Activated naive CD4-positive, alpha-beta T cell treated with anti-CD3 and anti-CD28 coated beads, Interleukin-2, amount 50 U/mL, for 72 hours (primary cell): ENCODE measurements at places on chromosomes 16 and 17. TPM values are rescaled to one million over a fixed set of nuclear protein-coding genes. Genes with fewer than 3 reads are reported as not detected.

DNA sequence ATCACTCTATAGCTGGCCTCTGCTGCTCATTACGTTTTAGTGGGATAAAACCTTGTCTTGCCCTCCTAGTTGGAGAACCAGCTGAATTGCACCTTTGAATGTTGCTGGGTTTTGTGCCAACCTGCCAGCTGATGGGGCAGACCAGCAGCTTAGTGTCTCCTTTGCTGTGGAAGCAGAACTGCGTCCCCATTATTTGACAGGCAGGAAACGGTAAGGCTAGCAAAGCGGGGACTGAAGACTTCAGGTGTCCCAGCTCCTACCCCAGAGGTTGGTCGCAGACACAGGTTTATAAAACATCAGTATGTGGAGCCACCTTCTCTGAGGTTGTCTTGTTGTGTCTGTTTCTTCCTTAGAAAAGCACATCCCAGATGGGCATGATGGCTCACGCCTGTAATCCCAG, 158.1 kb downstream of the PRKCA start:
- DNase-seq: no peak

GRCh38 chr17:958712-959451, 20.7 kb downstream of the NXN start:
- no peak for DNase-seq

DNA sequence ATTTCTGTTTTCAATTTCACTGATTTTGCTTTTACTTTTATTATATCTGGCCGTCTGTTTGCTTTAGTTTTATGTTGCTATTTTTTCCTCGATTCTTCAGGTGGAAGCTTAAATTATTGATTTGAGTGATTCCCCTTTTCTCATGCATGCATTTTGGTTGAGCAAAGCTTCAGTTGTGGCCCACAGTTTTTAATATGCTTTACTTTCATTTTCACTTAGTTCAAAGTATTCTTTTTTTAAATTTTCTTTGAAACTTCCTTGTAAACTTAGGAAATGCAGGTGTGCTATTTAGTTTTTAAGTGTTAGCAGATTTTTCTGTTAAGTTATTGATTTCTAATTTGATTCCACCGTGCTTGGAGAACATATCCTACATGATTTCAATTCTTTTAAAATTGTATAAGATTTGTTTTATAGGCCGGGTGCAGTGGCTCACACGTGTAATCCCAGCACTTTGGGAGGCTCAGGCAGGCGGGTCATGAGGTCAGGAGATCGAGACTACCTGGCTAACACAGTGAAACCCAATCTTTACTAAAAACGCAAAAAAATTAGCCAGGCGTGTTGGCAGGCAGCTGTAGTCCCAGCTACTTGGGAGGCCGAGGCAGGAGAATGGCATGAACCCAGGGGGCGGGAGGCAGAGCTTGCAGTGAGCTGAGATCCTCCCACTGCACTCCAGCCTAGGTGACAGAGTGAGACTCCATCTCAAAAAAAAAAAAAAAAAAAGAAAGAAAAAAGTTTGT, 531.2 kb downstream of the KIF2B start:
- no peak for DNase-seq

DNA sequence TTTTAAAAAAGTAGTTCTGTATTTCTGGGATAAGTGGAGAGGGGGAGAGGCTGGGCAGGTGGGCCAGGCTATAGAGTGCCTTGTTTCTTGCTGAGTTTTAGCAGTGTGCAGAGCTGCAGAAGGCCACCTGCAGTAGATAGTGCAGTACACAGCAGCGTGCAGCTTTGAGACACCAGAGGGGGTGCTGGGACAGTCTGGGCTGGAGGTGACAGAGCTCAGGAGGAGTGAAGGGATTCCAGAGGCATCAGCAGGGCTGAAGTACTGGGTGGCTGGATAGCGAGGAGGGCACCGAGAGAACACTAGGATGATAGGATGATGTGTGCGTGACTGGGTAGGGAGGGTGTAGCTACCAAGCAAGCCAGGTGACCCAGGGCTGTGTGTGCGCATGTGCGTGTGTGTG, 26.6 kb downstream of the LCMT1 start:
- DNase-seq: no peak

GRCh38 chr16:24540602-24541210, 1.3 kb downstream of the RBBP6 start:
- DNase-seq: no peak

GRCh38 chr17:7176841-7177190, 2.4 kb downstream of the ASGR1 start:
- DNase-seq: no peak

GRCh38 chr16:57476546-57477410, 9.5 kb downstream of the DOK4 start:
- no peak for DNase-seq

GRCh38 chr17:50620858-50621257, 13.8 kb upstream of the ABCC3 start:
- DNase-seq: no peak

DNA sequence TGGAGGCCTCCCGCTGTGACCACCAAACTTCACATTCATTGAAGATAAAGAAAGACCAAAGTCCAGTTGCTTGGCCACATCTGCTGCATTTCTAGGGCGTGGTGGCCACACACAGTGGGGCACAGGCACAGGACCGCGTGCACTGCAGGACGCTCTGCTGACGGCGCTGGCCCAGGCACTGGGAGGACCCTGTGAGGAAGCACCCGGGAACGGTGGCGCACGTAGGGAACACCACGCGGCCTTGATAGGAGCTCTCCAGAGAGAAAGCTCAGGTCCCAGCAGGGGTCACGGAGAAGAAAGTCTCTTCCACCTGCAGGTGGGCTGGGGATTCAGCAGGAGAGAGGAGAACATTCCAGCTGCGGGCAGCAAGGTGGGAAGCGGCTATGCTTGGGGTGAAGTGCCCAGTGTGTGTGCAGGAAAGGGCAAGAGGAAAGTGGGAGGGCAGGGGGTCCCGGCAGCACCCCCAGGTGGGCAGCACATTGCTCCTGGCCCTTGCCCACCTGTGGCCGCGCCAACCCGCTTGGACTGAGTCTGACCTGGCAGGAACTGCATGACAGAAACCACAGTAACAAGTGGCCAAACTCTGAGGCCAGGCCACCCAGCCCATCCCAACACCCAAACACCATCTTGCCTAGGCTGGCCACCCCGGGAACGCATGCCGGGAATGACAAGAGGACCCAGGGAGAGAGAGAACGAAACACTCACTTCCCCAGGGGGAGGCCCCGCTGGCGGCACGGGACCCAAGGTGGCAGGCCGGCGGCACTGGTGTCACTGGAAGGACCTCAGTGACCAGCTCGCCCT, 32.8 kb downstream of the TBC1D16 start:
- no peak for DNase-seq

DNA sequence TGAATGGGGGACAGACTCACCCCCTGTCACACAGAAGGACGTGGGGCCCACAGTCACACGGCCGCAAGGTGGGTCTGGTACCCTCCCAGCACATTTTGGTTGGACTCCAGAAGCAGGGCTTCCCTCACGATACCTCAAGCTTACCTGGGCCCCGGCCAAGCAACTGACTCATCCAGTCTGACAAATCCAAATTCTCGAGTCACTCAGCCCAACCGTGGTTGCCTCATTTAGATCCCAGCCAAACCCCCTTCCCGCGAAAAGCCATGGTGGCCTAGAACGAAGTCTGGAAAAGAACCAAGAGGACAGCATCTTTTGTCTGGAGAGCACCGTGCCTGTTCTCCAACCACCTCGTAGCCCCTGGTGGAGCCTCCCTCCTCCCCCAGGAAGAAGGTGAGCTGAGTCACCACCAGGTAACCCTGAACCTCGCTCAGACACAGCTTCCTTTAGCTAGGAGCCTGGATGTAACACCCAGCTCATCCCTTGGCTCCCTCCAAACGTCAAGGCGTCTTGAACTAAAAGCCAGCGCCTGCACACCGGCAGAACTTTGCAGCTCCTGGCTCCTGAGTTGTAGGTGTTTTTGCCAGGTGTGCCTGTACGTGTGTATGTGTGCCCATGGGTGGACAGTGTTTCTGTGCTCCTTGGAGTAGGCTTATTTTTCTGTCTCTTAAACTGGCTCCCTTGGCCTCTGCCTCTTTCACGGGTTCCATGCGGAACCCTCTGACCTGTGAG, 78.9 kb downstream of the CMIP start:
- no peak for DNase-seq

- DNase-seq: no peak
These were observed 13.0 kb upstream of the ABCA5 start for GRCh38 chr17:69339937-69340336.

- DNase-seq: no peak
These were observed 2.2 kb downstream of the TFAP4 start for GRCh38 chr16:4270595-4270994.

GRCh38 chr17:66560691-66561090, 258.3 kb downstream of the PRKCA start:
- DNase-seq: no peak

GRCh38 chr16:74573622-74574021, 33.3 kb downstream of the GLG1 start:
- no peak for DNase-seq

DNA sequence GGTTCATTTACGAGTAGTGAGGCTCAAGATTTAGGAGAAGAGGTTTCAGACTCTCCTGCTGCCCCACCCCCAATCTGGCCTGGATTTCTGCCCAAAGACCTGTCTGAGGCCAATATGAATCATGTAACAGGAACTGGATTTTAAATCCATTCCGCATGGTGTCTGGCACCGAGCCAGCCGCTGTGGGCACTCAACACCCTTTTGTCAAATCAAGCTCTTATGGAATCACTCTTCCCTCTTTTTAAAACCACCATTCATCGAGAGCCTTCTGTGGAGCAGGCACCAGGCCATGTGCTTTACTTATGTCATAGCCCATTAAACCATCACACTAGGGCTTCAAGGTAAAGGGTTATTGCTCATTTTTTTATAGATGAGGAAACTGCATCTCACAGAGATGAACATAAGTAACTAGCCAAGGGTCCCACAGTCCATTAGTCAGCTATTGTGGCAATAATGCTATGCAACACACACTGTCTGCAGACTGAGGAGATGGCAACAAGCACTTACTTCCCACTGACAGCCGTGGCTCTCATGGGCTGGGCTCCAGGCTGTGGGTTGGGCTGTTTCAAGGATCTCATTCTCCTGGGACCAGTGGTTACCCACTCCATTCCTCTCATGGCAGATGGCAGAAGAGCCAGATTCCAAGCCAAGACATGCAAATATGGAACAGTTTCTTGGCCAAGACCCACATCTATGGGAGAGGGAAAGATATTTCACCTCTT, 93.6 kb downstream of the WSCD1 start:
- no peak for DNase-seq

DNA sequence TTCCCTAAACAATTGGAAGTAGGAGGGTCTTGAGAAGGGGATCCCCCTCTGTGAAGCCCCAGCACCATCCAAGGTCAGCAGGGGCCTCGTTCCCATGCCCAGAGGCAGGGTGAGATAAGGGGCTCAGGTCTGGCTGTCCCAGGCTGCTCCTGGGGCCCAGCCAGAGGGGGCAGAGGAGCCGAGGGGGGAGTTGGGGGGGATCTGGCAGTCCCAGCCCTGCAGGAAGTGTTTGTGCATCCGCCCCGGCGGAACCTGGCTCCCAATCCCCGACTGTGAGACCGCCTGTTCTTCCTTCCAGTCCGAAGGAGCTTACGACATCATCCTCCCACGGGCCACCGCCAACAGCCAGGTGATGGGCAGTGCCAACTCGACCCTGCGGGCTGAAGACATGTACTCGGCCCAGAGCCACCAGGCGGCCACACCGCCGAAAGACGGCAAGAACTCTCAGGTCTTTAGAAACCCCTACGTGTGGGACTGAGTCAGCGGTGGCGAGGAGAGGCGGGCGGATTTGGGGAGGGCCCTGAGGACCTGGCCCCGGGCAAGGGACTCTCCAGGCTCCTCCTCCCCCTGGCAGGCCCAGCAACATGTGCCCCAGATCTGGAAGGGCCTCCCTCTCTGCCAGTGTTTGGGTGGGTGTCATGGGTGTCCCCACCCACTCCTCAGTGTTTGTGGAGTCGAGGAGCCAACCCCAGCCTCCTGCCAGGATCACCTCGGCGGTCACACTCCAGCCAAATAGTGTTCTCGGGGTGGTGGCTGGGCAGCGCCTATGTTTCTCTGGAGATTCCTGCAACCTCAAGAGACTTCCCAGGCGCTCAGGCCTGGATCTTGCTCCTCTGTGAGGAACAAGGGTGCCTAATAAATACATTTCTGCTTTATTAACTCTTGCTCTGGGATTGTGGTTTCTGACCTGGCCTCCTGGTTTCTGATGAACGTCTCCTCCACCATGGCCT, 14.9 kb downstream of the GPRC5C start:
- no peak for DNase-seq

GRCh38 chr17:46915596-46915995, 7.4 kb upstream of the GOSR2 start:
- no peak for DNase-seq

GRCh38 chr16:10995565-10995964, 51.2 kb downstream of the CLEC16A start:
- no peak for DNase-seq

GRCh38 chr16:9124908-9125584, 33.6 kb downstream of the HAPSTR1 start:
- DNase-seq: no peak

DNA sequence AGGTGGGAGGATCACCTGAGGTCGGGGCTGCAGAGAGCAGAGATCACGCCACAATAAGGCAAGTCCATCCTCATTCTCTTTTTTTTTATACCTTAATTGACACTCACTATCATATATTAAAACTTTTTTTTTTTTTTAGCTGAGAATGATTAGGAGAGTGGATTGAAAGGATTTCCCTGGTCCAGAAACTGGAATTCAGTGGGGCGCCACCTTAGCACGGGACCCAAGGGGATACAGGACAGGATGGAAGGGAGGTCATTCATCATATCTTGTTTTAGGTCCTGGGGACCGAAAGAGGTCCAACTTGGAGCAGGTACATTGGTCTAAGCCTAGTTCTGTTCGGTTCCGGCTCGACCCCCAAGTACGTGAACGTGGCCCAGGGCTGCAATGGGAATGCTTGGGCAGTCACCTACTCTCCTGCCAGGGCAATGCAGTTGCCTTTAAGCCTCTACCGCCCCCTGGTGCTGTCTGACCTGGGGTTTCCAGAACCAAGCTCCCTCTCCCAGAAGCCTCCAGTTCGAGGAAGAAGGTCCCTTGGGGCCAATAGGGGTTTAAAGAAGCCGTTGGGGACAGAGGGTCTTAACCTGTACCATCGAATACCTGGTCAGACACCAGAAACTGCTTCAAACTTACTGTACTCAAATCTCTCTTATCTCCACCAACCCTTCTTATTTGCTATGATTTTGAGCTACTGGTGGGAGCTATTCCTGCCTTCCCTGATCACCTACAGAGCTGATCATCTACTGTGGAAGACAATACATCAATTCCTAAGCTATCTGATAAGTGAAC, 19.9 kb upstream of the GPATCH8 start:
- peak; percentile 78 for DNase-seq

GRCh38 chr17:28335959-28336871, 654 bp downstream of the TNFAIP1 start:
- no peak for DNase-seq

The KRT15 gene
- total RNA-seq: not detected

The ST3GAL2 gene
- 13.9 TPM for total RNA-seq

The SERPINF2 gene
- total RNA-seq: not detected

The TP53TG3C gene
- not detected for total RNA-seq

The CCDC78 gene
- 6.2 TPM for total RNA-seq

The ARL5C gene
- not detected for total RNA-seq

The ERCC4 gene
- total RNA-seq: 12.0 TPM

The C16orf78 gene
- total RNA-seq: not detected

The CFAP52 gene
- not detected for total RNA-seq

The RANGRF gene
- 80.9 TPM for total RNA-seq

The DUSP14 gene
- 7.6 TPM for total RNA-seq

The C17orf107 gene
- total RNA-seq: 0.59 TPM

The MOSMO gene
- 11.8 TPM for total RNA-seq

The SDR42E1 gene
- 0.07 TPM for total RNA-seq

The CDH8 gene
- total RNA-seq: not detected

The CCDC40 gene
- total RNA-seq: 0.45 TPM

The APOBR gene
- total RNA-seq: 2.9 TPM

The SCGB1C2 gene
- not detected for total RNA-seq

The C17orf100 gene
- total RNA-seq: 0.89 TPM

The VWA3A gene
- 0.11 TPM for total RNA-seq
